NAMALWA (cell line): ENCODE measurements at places on chromosomes 6 and 20.

DNA sequence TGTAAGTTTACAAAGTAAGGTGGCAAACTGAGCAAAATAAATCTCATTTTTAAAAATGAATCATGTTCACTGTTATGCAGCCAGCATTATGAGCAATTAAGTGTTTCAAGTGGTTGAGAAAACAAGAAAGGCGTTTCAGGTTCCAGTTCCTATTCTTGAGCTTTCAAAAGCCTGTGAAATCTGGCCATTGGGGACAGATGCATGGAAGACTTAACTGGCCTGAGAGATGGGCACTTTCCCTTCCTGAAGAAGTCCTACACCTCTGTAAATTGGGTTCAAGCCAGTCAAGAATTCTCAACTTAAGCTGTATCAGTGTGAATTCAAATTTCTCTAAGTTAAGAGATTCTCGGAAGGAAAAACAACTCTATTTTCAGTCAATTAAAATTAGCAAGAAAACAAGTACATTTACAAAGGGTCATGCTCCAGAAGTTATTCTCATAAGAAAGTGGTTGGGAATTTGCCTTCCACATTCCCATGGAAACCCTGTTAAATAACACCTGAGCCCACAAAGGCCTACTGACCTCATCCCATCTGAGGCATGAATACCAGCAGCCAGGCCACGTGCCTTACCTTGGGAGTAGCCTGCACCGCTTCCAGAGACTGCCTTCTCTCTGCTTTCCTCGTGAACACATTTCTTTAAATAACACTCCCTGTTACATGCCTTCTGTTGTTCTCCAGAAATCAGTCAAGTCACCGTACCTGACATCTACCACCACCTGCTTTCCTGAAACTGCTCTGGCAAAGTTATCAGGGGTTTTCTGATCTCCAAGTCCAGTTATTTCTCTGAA lies 19.4 kb downstream of the MAP3K5 start:
- peak; percentile 47 for DNase-seq

- no peak for DNase-seq
Measured at GRCh38 chr20:41889844-41890224, 271.7 kb upstream of the CHD6 start.

DNA sequence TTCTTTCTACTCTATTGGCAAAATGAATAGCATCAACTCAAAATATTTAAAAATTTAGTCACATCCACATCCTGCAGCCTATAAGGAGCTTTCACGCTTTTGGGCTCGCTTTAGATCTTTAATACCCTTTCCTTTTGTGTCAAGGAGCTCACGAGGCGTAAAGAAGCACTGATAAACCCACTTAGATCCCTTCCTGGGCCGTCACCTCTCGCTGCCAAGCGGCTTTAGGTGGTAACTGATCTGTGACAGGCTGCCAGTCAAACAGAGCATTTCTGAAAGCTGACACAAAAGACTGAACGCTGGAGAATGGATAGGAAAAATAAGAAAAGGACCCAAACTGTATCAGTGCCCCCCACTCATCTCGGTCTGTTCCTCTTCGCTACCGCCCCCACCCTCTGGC lies 385.7 kb upstream of the MMS22L start:
- DNase-seq = peak; percentile 66

DNA sequence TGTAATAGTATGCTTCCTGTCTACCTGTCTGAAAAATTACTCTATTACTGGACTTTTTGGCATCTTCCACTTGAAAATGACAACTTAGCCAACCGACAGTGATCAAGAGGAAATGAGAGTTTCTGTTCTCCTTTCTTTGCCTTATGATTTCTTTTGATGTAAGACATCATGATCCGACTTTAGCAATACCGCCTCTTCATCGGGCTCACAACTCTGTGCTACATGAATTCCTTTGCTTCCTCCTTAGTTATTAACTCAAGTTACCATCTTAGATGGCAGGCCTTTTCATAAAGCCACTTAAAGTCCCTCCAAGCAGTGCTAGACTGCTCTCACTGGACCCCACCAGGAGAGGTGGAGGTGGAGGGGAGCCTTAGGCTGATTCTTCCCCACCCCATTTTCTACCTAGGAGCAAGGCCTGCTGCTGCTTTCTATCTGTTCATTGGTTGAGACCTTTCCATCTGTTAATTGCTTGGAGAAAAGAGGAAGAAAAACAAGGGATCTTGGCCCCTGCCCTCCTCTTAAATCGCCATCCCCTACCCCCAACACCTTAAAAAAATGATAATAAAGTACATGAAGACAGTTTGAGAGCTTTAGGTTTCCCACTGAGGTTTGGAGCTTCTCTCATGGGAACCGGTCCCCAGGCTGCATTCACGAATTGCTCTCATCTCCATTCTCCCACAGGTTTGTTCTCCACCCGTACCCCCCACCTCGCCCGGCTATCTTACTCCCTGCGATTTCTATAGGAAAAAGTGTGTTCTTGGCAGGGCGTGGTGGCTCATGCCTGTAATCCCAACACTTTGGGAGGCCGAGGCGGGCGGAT lies 21.6 kb upstream of the MCM3 start:
- peak; percentile 89 for DNase-seq

- no peak for DNase-seq
Measured at GRCh38 chr6:95209074-95209473, 368.3 kb upstream of the MANEA start.

- no peak for DNase-seq
Measured at GRCh38 chr20:31485450-31486339, 10.6 kb downstream of the REM1 start.

- no peak for DNase-seq
Measured at GRCh38 chr6:110781522-110782214, 33.6 kb downstream of the CDK19 start.
